ENCODE measurements at places on chromosomes 13 and 19.

DNA sequence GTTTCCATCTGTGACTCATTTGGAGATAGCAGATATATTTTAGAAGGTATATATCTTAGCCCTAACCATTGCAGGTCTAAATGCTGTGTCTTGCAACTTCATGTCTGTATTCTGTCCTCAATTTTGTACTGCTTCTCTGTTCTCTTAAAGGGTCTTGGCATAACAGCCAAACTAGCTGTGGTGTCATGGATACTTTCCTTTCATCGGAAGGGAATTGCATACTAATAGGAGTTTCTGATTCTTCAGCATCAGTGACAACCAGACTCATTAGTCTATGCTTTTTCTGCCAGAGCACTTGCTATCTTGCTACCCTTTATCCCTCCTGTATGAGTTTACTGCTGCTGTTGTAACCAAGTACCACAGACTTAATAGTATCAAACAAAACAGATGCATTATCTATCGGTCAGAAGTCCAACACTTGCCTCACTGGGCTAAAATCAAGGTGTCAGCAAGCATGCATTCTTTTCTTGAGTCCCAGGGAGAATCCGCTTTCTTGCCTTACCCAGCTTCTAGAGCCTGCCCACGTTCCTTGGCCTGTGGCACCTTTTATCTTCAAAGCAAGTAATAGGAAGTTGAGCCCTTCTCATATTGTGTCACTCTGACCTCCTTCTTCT lies 253.1 kb downstream of the HS6ST3 start:
- DNase-seq = no peak

DNA sequence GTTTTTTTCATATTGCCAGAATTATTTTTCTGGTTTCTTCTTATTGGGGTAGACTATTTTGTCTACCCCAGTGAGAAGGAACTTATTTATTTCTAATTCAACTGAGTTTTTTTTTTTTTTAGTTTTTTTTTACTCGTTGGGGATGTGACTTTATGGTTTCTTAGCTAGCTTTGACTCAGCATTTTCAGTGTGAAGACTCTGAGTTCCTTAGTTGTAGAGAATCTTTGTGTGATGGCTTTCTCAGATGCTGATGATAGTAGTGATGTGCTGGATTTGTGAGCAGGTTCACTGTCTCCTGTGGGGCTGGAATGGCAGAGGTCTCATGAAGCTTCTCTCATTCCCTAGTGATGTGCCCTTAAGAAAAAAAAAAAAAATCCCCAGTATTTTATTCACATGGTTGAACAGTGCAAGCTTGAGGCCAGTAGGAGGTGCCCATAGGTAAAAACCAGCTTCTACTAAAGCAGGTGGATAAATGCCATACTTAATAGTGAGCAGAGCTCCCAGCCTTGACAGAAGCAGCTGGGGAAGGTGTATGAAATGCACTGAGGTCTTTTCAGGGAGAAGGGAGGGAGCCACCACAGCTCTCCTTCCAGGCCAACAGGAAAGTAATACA lies 106.2 kb upstream of the KLF5 start:
- DNase-seq = no peak

GRCh38 chr19:30028992-30029343 lies 86.9 kb downstream of the URI1 start:
- no peak for DNase-seq

DNA sequence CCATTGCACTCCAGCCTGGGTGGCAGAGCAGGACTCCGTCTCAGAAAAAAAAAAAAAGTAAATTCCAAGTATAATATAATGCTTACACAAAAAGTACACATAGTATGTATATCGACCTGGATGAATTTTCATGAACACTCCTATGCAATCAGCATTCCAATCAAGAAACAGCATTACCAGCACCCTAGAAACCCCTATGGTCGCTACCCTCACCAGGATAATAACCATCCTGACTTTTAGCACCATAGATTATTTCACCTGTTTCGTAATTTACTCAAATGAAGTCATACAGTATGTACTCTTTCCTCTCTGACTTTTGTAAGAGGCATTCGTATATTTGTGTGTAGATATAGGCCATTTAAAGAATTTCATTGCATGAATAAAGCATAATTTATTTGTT lies 47.6 kb downstream of the PCDH8 start:
- DNase-seq = no peak

DNA sequence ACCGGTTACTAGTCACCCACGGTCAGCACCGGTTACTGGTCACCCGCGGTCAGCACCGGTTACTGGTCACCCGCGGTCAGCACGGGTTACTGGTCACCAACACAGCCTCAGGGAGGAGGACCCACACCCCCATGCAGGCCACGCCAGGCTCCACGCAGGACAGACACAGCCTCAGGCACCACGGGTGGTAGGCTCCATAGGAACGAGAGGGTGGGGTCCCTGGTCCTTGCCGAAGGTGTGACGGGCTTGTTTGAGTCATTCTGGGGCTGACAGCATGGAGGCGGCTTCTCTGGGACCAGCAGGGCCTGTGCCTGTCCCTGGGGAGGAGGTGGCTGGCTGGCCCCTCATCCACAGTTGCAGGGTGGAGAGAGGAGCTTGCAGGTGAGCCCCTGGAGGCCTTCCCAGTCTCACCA lies 122.8 kb upstream of the SOX1 start:
- DNase-seq = peak; percentile 73

DNA sequence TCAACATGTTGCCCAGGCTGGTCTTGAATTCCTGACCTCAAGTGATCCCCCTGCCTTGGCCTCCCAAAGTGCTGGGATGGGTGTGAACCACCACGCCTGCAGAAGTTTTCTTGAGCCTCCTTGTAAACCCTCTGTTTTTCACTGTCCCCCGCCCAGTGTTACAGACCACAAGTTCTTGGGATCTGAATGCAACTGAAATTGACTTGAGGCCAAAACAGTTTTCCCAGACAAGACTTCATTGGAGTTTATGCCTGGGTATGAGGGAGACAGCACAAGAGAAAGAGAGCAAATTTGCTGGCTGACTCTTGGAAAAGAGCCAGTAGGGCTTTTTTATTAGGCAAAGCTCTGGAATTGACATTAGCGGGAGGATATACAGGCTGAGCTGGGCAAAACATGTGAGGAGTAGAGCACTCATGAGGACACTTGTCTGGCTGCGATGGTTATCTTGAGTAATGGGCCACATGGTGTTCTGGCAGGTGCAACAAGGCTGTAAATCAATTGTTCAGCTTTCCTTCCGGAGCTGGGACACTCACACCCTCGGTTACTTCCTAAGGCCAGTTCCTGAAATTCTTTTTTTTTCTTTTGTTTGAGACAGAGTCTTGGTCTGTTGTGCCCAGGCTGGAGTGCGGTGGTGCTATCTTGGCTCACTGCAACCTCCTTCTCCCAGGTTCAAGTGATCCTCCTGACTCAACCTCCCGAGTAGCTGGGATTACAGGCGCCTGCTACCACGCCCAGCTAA lies 12.7 kb upstream of the HNRNPL start:
- DNase-seq = no peak

All from posterior vena cava (tissue), 2 donors.